ENCODE measurements at places on chromosomes 1 and 21. TPM values are rescaled to one million over a fixed set of nuclear protein-coding genes. Genes with fewer than 3 reads are reported as not detected.

DNA sequence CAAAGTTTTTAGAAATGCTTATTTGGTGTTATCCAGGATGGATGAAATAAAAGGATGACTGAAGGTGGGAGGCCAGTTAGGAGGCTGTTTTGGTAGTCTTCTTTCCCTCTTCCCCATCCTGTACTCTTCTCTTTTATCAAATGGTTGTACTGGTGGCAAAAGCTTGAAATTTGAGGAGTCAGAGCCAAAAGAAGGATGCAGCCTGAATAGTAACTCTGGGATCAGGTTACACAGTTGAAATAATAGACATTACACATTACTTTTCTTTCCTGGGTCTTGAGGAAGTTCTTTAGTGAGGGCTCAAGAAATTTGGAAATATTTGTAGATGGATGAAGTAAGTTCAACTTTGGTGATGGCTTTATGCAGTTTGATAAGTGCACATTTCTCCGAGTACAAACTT is 108.6 kb downstream of the GPR52 start:
- no peak for DNase-seq

The KRTAP19-1 gene
- total RNA-seq, result not detected

DNA sequence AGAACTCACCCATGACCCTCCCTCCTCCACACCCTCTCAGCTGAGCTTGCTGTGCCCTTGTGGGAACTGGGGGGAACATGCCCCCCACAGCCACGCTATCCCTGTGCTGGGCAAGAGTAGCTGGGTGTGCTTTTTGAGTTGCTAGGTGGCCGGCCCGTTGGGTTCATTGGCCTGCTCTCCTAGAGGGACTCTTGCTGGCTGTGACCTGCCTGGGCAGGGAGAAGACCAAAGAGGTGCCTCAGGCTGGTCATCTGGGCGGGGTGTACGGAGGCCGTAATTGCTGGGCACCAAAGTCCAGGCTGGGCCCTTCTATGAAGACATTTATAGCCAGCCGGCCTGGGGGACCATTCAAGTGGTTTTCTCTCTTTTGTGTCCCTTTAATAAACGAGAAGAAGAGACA is 138.3 kb upstream of the ZBTB40 start:
- DNase-seq, result no peak

The KCNC4 gene
- total RNA-seq, result 8.4 TPM

GRCh38 chr1:156485984-156486383 is 14.6 kb downstream of the MEF2D start:
- DNase-seq, result no peak

DNA sequence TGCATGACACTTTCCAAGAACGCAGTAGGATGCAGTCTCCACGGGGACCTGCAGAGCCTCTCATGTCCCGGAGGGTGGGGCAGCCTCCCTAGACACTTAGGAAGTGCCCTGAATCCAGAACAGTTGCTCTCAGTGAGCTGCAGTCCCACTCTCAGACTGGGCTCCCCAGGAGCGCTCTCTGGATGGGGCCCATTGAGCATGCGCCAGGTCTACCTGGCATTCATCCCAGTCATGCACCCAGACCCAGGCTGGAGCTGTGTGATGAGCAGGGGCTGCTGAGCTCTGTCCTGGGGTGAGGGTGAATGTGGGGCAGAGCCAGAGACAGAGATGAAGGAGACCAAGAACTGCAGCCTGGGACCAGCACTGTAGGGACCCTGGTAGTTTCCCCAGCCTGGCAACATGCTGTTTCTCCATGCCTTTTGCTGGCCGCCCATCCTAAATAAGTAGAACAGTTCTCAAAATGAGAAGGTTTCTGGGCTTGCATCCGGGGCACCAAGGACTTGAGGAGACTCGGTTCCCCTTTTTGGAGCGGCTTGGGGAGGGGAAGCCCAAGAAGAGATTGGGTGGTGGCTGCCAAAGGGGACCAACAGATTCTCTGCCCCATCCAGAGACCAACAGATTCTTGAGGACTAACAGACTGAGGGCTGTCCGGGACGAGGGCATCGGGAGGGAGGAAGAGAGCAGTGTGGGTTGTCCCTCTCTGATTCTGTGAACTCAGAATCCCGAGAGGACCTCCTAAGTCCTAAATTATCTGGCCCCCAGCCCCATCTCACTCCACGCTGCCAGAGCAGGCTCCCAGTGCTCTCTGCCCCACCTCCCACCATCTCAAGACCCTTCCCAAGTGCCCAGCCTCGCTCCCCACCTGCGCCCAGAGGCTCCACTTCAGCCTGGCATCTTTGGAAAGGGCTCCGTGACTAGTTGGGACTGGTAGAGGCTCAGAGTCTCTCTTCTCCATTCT is 1.0 kb upstream of the PGLYRP4 start:
- no peak for DNase-seq

DNA sequence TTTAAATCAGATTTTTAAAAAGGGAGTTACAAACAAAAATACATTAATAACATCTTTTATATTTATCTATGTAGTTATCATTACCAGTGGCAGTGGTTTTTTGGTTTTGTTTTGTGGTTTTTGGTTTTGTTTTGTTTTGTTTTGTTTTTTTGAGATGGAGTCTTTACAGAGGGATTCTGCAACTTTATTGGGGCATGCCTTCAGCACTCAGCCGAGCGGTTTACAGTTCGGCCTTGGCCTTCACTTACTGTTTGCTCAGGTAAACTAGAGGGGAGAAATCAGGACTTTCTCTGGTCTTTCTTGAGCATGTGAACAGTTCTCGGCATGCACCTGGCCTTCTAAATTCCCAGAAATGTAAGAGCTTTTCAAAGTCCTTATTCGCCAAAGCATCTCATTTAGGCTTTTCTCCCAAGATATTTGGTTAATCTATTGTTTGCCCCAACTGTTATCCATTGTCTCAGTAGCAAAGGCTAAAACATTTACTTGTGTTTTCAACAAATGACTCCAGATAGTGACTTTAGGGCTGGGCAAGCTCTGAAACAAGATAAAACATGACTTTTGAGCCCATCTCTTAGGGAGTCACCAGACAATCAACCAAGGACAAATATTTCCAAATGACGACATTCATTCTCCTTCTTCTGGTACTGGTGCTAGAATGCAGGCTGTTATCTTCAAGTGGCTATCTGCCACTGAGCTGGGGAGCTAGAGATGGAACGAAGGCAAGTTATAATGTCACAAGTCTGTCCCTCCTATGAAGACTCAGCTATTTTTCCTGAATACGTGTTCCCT is 48.4 kb upstream of the ADORA3 start:
- no peak for DNase-seq

GRCh38 chr1:151145304-151146071 is 943 bp downstream of the SEMA6C start:
- DNase-seq, result no peak

- no peak for DNase-seq
Observed at GRCh38 chr21:27035791-27036190, 68.9 kb upstream of the ADAMTS5 start.

The DRAM2 gene
- total RNA-seq, result 60.2 TPM

DNA sequence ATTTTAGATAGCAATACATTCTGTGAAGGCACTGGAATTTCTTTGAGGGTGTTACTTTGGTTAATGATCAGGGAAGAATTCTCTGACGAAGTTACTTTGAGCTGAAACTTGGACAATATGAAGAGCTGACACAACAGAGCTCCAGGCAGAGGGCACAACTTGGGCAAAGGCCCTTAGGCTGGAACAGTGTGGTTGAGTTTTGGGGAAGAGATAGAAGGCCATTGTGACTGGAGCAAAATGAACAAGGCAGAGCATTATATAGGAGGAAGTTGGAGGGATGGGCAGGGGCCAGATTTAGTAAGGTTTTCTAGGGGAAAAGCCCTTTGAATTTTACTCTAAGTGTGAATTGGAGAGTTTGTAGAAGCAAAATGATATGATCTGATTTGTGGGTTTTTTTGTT is 30.9 kb downstream of the LMO4 start:
- no peak for DNase-seq

DNA sequence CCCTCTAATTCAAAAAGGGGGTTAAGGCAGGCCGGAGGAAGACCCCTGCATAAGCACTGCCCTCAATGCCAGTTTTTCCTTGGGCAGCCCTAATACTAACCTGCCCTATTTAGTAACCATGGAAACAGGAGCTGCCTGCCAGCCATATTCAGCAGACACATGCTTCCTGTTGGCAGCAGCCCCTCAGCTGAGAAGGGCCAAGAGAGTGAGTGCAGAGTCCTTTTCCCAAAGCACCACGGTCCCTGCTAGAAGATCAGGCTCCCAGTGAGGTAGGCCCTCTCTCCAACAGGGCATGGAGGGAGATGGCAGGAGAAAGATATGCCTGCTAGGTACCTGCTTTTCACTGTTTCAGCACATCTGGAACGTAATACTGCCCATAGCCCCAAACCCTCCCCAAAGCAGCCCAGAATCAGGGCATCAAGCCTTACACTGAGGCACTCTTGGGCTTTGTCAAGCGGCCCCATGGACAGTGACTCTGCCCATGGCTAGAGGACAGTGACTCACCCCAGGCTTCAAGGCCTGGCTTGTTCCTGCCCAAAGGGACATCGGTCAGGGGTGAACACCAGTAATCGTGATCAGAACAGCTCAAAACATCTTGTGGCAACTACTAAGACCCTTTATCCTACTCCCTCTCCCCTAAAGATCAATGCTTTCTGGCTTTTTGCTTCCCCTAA is 64.5 kb downstream of the BCAR3 start:
- DNase-seq, result peak; percentile 62

Measured in ascending aorta (tissue), 2 donors.